ENCODE measurements at places on chromosomes 1 and 21. TPM values are rescaled to one million over a fixed set of nuclear protein-coding genes. Genes with fewer than 3 reads are reported as not detected.
A peak's percentile ranks its signal among the peaks of the same experiment; 100 is the strongest.

The PIGM gene
- 4.8 TPM for polyA plus RNA-seq

The VAV3 gene
- polyA plus RNA-seq = 9.1 TPM

The LRRC53 gene
- polyA plus RNA-seq = not detected

- DNase-seq = no peak
Observed at GRCh38 chr1:178649582-178650350, 75.3 kb upstream of the RALGPS2 start.

DNA sequence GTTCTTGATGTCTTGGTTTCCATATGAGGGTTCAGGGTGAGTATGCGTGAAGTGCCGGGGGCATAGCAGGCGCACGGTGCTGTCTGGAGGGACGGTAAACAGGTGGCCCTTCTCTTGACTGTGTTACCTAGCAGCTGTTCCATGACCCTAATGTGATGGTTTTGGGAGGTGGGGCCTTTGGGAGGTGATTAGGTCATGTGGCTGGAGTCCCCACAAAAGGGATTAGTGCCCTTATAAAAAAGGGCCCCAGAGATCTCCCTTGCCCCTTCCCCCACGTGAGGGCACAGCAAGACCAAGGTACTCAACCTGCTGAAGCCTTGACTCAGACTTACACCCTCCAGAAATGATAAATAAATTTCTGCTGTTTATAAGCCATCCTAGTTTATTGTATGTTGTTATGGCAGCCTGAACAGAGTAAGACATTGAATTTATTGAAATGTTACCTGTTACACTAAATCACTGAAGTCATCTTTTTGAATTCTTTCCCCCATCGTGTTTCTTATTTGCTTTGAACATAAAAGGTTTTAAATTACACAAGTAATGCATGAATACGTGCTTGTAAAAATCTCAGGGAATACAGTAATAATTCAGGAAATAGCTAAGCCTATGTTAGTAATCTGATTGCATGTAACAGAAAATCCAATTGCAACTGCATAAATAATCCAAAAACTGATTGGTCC is 15.6 kb downstream of the TRAPPC10 start:
- DNase-seq = no peak

DNA sequence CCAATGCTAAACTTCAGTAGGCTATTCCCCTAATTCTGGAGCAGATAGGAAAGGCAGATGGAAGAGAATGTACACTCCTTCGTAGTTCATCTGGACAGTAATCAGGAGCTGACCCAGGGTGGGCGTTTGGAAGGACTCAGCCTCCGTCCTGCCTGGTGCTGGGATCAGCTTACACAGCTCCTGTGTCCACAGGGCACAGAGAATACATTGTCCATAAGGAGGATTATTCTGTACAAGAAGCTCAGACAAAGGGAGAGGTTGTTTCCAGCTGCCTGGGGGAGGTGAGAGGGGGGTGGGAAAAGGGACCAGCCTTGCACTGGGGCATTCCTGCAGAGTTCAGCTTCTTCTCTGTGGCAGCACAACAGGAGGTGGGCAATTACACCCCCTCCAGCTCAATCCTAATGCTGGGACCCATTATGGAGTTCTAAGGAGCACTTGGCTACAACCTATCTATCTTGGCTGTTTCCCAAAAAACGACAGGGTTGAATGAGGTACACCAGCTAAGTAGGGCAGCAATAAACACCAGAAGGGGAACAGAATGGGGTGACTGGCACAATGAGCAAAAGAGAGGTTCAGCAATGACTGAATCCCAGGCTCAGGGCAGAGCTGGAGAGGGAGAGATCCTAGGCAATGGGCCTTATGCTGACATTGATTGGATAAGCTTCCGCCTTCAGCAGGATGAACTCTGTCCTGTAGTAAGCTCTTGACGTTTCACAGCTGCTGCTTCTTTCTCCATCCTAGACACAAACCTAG is 7.4 kb downstream of the MED8 start:
- no peak for DNase-seq

GRCh38 chr1:245155272-245156040 is 671 bp downstream of the KIF26B start:
- DNase-seq = peak; percentile 57

DNA sequence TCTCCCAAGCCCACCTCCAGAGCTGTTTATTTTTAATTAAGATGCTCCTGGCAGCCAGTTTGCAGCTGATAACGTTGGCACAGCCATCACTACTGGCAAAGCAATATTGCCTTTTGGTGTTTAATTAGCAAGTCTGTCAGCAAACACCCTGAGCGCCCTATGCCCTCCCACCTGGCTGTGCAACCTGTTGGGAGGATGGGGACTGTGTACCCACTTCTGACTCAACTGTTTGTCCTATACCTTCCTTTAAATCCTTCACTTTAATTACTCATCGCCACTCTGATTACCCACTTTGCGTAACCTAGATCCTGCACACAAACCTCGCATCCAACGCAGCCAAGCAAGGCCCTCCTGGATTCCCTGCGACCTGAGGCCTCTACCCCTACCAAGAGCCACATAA is 67.1 kb downstream of the BCAR3 start:
- no peak for DNase-seq

DNA sequence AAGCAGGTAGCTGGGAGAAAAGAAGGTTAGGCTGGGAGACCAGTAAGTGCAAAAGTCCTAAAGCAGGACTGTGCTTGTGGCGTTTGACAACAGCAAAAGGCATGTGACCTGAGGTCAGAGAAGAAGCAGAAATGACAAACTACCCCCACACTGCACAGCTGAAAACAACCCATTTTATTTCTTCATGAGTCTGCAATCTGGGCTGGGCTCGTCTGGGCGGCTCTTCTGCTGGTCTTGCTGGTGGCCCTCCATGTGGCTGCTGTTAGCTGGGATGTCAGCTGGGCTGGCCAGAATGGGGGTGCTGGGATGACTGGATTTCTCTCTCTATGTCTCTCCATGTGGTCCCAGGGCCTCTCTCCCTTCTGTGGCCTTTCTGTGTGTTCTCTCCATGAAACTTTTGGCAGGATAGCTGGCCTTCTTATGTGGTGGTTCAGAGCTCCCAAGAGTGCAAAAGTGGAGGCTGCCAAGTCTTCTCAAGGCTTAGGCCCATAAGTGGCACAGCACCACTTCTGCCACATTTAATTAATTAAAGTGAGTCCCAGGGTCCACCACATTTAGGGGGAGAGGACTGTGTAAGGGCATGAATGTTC is 128.6 kb downstream of the RIPK4 start:
- no peak for DNase-seq
